ENCODE measurements at places on chromosomes 4 and X.

- no peak for DNase-seq
Measured at GRCh38 chrX:71493111-71493613, 39.7 kb upstream of the OGT start.

DNA sequence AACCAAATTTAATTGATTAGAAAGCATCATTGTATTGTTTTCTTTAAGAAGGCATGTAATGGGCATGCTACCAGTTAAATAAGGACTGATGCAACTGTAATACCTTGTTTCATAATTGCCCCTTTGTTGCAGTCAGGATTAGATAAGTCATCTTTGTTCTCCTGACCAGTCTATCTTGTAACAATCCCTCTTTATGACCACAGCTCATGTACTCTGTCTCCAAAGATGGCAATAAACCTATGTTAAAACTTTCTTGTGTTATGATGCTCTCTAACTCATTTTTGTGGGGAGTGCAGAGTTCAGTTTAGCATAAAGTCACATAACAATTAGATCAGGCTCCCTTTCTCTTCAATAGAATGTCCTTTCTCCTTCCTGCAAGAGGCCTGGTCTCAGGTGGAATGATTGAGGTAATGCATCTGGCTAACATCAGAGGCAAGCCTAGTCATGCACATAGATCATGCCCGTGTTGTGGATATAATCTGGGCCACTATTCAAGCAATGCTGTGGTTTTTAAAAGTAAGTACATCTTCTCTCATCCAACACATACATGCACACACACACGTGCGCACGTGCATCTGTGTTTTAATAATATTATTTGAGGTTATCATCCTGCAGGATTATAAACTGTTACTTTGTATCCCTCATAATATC is 45.6 kb downstream of the TMEM154 start:
- no peak for DNase-seq

DNA sequence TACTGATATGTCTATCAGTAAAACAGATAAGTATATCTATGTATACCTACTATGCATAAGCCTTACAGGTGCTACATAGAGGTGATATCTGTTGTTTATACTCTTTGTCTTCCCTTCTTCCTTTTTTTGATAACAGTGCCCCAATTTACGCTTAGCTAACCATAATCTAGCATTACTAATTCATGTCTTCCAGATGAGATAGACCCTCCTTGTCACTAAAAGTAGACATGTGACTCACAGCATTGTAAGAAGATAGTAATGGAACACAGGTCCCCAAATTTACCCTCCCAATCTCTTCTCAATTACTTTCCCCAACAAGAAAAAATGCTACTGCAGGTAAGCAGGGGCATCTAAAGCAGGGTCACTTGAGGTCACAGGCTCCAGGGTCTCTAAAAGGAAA is 7.9 kb upstream of the NFKB1 start:
- no peak for DNase-seq

DNA sequence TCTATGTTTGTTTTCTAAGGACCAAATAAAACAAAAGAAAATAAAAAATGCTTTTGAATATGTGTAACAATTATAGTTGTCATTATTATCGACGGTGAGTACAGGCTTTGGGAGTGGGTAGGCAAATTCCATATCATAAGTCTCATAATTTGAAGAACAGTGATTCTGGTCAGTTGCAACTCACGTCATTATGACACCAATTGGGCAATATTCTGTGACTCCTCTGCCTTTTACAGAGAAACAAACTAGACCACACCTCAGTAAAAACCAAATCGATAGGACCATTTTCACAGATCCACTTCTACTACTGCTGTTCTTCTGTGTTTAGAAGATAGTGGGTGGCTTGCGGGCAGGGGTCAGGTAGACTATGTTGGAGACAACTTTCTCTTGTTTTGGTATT is 250.1 kb downstream of the C4orf33 start:
- DNase-seq, result no peak

DNA sequence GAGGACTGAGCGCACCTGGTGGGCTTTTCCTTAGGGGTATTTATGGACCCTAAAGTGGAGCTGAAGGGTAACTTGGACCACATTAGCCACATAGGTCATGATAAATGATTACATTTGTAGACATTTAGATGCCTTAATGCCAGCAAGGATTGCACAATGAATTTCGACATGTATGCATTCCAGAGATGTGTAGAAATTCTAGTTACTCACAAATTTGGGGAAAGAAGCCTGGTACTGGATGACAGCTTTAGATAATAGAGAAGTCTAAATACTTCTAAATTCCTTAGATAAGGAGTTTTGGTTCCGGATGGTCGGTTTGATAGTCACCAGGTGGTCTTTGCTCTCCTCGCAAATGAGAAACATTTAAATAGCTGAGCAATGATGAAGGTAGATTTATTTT is 609.5 kb upstream of the PRKX start:
- DNase-seq, result no peak

GRCh38 chr4:155745984-155746383 is 12.8 kb upstream of the GUCY1B1 start:
- DNase-seq, result no peak

DNA sequence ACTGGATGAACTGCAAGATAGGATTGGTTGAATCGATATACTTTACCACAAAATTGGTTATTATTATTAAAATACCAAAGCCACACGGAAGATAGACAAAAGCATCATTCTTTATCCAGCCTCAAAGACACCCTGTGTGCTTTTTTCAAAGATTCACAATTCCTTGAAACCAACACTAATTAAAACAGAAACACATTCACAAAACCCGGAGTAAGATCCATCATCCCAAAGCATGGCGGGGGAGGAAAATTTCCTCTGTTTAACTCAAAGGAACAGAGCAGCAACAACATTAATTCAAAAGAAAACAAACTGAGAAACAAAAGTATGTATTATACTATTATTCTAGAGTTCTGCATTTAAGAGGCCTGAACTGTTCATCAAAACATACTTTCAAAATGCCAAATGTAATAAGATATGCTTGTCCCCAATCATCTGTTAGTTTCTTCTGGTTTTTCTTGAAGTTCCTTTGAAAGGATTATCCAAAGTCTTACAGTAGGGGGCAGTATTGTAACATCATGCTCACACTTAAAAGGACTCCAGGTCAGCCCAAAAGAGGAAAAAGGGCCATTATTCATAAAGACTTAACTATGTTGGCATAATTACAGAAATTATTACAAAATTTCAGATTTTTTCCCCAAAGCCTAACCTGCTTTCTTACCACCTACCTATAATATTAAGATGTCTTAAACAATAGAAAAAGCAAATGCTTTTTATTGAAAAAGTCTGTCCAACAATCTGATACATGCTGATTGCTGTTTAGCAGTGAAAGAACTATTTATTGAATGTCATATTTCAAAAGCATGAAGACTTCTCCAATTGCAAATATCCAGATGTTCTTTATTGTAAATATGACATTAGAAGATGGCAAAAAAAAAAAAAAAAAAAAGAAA is 168.7 kb downstream of the SCFD2 start:
- DNase-seq, result no peak

- no peak for DNase-seq
Measured at GRCh38 chrX:75673468-75673867, 111.6 kb downstream of the MAGEE2 start.

GRCh38 chr4:11455201-11455835 is 26.6 kb upstream of the HS3ST1 start:
- DNase-seq, result no peak

- DNase-seq, result no peak
Measured at GRCh38 chr4:80082693-80083092, 9.7 kb upstream of the ANTXR2 start.

GRCh38 chrX:137062915-137063617 is 29.3 kb upstream of the GPR101 start:
- no peak for DNase-seq

GRCh38 chr4:6337331-6337935 is 67.8 kb downstream of the WFS1 start:
- no peak for DNase-seq

GRCh38 chr4:123218981-123219380 is 177.6 kb upstream of the SPRY1 start:
- DNase-seq, result no peak

GRCh38 chr4:146510942-146511341 is 10.8 kb downstream of the SLC10A7 start:
- no peak for DNase-seq

DNA sequence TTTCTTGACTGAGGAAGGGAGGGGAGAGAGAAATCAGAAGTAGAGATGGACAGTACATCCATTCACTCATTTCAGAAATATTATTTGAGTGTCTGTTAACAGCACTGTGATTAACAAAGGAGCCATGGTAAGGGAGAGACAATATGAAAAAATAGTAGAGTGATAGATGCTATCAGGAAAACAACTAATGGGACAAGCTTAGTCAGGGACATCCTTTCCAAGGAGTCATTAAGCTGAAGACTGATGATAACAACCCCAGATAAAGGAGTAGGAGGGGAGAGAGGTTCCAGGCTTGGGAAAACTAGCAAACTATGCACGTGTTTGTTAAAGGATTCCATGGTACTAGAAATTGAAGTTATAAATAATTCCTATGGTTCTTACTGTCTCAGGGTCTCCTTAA is 122.2 kb downstream of the CBR4 start:
- no peak for DNase-seq

DNA sequence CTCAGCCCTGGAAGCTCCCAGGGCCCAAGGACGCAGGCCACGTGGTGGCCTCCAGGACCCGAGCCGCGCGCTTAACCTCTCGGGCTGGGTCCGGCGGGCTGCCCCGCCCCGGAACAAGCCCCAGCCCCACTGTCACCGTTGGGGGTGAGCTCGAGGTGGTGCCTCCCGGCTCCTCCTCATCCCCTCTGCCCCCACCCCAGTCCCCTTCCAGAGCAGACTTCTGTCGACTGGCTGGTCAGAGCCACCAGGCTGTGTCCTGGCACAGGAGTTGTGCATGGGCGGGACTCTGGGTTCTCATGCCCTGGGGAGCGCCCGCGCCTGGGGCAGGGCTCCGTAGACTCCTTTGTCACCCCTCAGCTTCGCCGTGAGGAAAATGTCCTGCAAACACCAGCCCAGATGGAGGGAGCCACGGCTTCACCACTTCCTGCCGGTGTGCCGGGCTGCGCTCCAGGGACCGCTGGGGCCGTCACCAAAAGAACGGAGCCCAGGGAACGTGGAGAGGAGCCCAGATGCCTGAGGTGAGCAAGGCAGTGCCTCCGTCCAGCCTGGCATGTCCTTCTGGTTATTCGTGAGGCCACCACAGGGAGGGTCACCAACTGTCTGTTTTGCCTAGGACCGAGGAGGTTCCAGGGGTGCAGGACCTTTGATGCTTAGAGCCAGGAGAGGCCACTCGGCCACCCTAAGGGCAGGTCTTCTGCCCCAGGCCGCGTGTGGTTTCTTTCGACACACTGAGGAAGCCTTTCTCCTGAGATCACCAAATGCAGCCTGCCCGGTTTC is 7.1 kb upstream of the RGS12 start:
- no peak for DNase-seq

DNA sequence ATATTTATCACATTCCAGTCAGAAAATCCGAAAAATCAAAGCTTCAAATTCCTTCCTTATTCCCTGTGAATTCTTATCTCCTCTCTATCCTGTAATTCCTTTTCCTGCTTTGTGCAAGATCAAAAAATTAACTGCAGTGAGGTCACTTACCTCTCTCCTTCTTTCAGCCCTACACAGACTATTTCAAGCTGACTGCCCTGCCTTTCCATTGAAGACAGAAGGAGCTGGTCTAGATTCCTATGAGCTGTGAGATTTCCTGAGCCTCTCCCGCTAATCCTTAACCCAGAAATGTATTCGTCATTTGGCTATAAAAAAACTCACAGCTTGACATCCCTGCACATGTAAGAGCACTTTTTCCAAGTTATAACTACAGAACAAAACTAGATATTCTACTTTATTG is 26.6 kb downstream of the TRIML2 start:
- no peak for DNase-seq

DNA sequence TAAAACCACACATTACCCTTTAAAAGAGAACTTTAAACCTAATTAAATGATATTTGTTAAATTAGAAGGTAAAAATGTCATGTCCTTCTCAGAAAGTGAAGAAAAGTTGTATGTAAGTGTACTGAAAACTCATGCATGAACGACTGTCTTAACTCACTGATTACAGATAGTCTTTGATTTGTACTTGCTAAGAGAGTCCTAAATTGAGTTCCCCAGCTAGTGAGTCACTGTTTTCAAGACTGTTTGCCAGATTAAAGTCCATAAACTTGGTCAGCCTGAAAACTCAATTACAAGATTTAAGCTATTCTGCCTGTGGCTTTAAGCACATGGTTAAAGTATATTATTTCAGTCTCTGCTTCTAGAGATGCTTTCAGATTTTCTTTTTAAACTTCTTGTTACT is 124.9 kb upstream of the ZCCHC13 start:
- no peak for DNase-seq

- no peak for DNase-seq
Measured at GRCh38 chrX:93985344-93986307, 311.6 kb downstream of the FAM133A start.

GRCh38 chr4:39889226-39889625 is 88.5 kb downstream of the PDS5A start:
- no peak for DNase-seq

GRCh38 chr4:121668368-121669162 is 28.2 kb downstream of the ANXA5 start:
- DNase-seq, result no peak

DNA sequence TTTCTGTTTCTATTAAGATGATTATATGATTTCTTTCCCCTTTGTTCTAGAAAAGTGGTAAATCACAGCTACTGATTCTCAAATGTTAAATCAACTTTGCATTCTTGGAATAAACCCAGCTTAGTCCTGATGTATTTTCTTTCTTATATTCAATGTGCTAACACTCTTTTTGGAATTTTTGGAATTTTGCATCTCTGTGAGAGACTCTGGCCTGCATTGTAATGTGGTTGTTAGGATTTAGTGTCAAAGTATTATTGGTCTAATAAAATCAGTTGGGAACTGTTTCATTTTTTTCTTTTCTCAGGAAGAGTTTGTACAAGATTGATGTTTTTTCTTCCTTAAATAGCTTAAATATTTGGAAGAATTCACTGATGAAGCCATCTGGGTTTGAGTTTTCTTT is 109.6 kb downstream of the KIT start:
- DNase-seq, result no peak

- DNase-seq, result no peak
Measured at GRCh38 chr4:76641758-76642157, 206.7 kb downstream of the SHROOM3 start.

GRCh38 chr4:17024425-17024824 is 126.0 kb upstream of the LDB2 start:
- no peak for DNase-seq

DNA sequence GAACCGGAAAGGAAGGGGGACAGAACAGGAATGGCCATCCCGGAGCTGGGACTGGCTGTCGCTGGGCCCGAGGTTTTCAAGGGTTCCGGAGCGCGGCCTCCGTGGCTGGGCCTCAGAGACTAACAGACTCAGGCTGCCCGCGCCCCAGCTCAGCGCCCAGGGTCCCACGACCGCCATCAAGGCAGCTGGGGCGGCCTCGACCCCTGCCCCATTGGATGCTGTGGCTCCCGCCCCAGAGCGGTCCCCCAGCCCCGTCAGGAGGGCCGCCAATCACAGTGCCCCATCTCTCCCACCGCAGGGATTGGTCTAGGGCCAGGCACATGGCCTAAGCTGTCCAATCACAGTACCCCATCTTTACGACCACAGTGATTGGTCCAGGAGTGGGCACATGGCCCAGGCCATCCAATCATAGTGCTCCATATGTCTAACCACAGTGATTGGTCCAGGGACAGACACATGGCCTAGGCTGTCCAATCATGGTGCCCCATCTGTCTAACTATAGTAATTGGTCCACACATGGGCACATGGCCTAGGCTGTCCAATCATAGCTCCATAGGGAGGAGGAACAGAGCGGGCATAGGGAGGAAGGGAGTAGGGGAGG is 105.3 kb upstream of the NKX1-1 start:
- DNase-seq, result no peak

GRCh38 chr4:169233691-169234090 is 37.1 kb downstream of the SH3RF1 start:
- DNase-seq, result no peak

Measured in stimulated activated CD4-positive, alpha-beta T cell treated with anti-CD3 and anti-CD28 coated beads, Interleukin-12 subunit alpha, Interleukin-12 subunit beta, amount 100 ng/mL, for 4 hours (primary cell).